ENCODE measurements at places on chromosomes 16 and 17.

GRCh38 chr17:71866095-71866494 is 254.7 kb upstream of the SOX9 start:
- no peak for DNase-seq

- no peak for DNase-seq
Measured at GRCh38 chr17:79548116-79548515, 62.7 kb downstream of the RBFOX3 start.

DNA sequence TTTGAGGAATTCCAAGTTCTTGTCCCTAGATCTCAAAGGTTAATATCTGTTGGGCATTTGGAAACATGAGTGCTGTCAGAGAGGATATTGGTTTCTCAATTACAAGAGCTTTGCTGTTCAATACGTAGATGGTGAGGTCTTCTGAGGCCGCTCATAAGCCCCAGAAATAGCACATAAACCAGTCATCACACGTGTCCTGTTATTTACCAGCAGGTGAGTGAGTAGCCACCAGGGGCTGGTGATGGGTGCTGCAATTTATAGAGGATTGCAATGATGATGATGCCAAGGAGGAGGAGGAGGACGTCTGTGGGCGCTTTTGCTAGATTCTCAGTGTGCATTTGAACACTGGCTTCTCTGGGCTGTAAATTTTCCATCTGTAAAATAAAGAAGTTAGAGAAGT is 89.0 kb downstream of the SALL1 start:
- DNase-seq, result no peak

GRCh38 chr17:31224366-31224765 is 72.7 kb downstream of the OMG start:
- no peak for DNase-seq

GRCh38 chr16:30535106-30535776 is 583 bp upstream of the ZNF747 start:
- DNase-seq, result no peak

- DNase-seq, result no peak
Measured at GRCh38 chr16:1487395-1488053, 1.2 kb downstream of the PTX4 start.

GRCh38 chr16:47358816-47359215 is 102.0 kb downstream of the ITFG1 start:
- DNase-seq, result no peak

GRCh38 chr16:55217392-55217791 is 106.6 kb upstream of the IRX6 start:
- no peak for DNase-seq

GRCh38 chr16:90053902-90054500 is 23.1 kb downstream of the PRDM7 start:
- no peak for DNase-seq

DNA sequence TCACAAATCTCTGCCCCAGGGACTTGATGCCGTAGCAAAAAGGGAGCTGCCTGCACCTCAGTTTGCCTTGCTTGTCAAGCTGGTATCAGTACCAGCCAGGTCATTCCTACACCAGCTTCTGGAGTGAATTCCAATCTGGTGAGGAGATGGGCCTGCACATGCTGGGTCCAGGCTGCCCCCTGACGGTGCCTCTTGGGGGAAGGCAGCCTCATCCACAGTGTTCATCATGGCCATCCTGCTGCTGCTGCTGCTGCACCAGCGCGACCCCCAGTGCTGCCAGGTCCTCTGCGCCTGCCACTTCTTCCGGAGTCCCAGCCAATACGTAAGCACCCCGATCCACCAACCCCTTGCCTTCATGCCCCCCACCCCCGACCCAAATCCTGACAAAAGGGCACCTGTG is 8.3 kb downstream of the MRPL27 start:
- DNase-seq, result no peak

Data from T-helper 9 cell (primary cell).